ENCODE measurements at places on chromosomes 5 and 9. TPM values are rescaled to one million over a fixed set of nuclear protein-coding genes. Genes with fewer than 3 reads are reported as not detected.

NLN gene
- total RNA-seq = 19.6 TPM

PITX1 gene
- total RNA-seq = not detected

DNAJA1 gene
- 215 TPM for total RNA-seq

SURF4 gene
- 218 TPM for total RNA-seq

GDNF gene
- not detected for total RNA-seq

CDC25C gene
- 14.9 TPM for total RNA-seq

RORB gene
- 0.35 TPM for total RNA-seq

ENDOG gene
- 22.3 TPM for total RNA-seq

ANGPTL2 gene
- not detected for total RNA-seq

GABBR2 gene
- total RNA-seq = not detected

RC3H2 gene
- total RNA-seq = 53.7 TPM

APBA1 gene
- total RNA-seq = 0.79 TPM

SHISAL2B gene
- not detected for total RNA-seq

SURF2 gene
- 14.9 TPM for total RNA-seq

- no peaks in the 10 kb centered on the region for H3K27me3 ChIP-seq
- peaks cover 61% of the 10 kb centered on the region for H3K4me1 ChIP-seq
- peak overlapping the region; percentile 68 for H3K4me3 ChIP-seq
- H3K27ac ChIP-seq = peak overlapping the region; percentile 95
- DNase-seq = no peak
- peaks cover 48% of the 10 kb centered on the region for H3K36me3 ChIP-seq
These were observed 24.1 kb downstream of the TENT4A start for GRCh38 chr5:6737043-6737941.

- DNase-seq = no peak
- no peak overlapping the region for H3K27ac ChIP-seq
- no peak overlapping the region for H3K4me3 ChIP-seq
- no peaks in the 10 kb centered on the region for H3K4me1 ChIP-seq
These were observed 32.5 kb downstream of the TAF11L14 start for GRCh38 chr5:17666726-17667235.

DNA sequence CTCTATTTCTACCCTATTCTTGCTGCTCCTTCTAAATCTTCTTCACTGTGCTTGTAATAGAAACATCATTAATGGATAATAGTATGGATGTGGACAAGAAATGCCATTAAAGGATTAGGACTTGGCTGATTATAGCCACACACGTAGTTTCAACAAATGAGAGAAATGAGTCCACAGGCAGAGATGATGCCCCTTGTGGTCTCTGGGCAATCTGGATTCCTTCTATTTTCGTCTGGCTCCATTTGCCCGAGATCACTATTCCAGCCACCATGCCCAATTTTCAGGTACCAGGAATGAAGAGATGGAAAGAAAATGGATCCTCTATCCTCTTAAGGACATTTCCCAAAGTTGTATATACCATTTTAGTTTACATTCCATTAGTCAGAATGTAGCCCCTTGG is 13.2 kb downstream of the VLDLR start:
- no peak for DNase-seq
- peaks cover 23% of the 10 kb centered on the region for H3K4me1 ChIP-seq
- H3K4me3 ChIP-seq = peak overlapping the region; percentile 16
- peaks cover 2% of the 10 kb centered on the region for H3K27me3 ChIP-seq
- H3K27ac ChIP-seq = no peak overlapping the region

DNA sequence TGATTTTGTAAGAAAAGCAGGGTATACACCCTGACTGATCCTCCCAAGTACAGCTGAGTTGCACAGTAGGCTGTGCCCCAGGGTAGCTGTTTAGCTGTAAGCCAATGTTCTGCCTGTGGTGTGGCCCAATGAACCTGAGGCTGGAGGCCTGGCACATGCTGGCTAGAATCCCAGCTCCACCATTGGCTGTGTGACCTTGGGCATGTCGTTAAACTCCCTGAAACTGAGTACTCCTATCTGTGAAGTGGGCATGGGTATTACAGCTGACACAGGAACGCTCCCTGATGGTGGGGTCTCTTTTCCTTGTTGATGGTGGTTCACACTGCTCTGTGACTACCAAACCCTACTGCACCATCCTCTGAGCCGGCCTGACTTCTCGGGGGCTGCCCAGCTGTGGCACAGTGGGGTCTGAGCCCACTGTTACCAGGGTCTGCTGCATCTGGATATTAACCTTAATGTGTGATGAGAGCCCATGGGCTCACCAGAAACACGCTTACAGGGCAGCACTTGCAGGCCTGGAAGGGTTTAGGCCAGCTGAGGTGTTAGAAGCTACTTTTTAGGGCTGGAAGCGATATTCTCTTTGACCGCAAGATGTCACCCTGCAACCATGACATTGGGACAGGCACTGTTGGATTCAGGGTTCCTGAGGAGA is 7.0 kb upstream of the GADD45G start:
- peak; percentile 73 for DNase-seq
- H3K4me1 ChIP-seq = peaks cover 2% of the 10 kb centered on the region
- H3K36me3 ChIP-seq = no peaks in the 10 kb centered on the region
- no peak overlapping the region for H3K4me3 ChIP-seq
- H3K27ac ChIP-seq = no peak overlapping the region

- H3K36me3 ChIP-seq = peaks cover 33% of the 10 kb centered on the region
- DNase-seq = no peak
These were observed 63.1 kb downstream of the RCL1 start for GRCh38 chr9:4855841-4856240.

GRCh38 chr5:92380069-92380770 is 997.1 kb upstream of the ARRDC3 start:
- no peak overlapping the region for H3K4me3 ChIP-seq
- H3K27ac ChIP-seq = no peak overlapping the region
- H3K36me3 ChIP-seq = no peaks in the 10 kb centered on the region
- H3K4me1 ChIP-seq = no peaks in the 10 kb centered on the region
- DNase-seq = no peak
- H3K27me3 ChIP-seq = no peaks in the 10 kb centered on the region

- no peak overlapping the region for H3K27ac ChIP-seq
- no peaks in the 10 kb centered on the region for H3K36me3 ChIP-seq
- H3K4me3 ChIP-seq = no peak overlapping the region
- no peaks in the 10 kb centered on the region for H3K4me1 ChIP-seq
These were observed 258.5 kb upstream of the ADRA1B start for GRCh38 chr5:159657771-159658170.

- no peak overlapping the region for H3K4me3 ChIP-seq
- H3K27me3 ChIP-seq = peaks cover 57% of the 10 kb centered on the region
- H3K4me1 ChIP-seq = peaks cover 8% of the 10 kb centered on the region
These were observed 50.5 kb downstream of the HSD17B3 start for GRCh38 chr9:96251451-96251850.

DNA sequence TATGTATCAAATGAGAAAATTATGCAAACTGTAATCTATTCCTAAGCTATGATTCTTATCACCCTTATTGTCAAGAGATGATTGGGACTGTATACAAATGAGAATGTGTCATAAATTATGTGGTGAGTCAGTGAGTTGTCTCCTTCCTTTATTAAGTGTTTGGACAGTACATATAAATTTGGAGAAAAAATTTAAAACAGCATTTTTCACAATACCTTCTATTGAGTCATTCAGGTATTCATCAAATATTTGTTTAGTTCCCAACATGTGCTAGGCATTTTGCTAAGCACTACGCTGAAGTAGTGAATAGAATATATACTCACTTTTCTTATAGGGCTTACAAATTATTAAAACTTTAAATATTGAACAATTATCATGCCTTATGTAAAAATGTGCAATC is 36.3 kb upstream of the PTPRD start:
- no peak overlapping the region for H3K27ac ChIP-seq
- no peak for DNase-seq
- H3K36me3 ChIP-seq = no peaks in the 10 kb centered on the region
- H3K4me3 ChIP-seq = no peak overlapping the region

GRCh38 chr9:98256756-98257155 is 1.3 kb upstream of the TBC1D2 start:
- peak overlapping the region; percentile 98 for H3K27ac ChIP-seq
- H3K4me1 ChIP-seq = peaks cover 22% of the 10 kb centered on the region
- H3K36me3 ChIP-seq = no peaks in the 10 kb centered on the region
- peaks cover 7% of the 10 kb centered on the region for H3K27me3 ChIP-seq
- H3K4me3 ChIP-seq = peak overlapping the region; percentile 82

GRCh38 chr5:180474569-180474968 is 19.6 kb upstream of the CNOT6 start:
- no peak overlapping the region for H3K27ac ChIP-seq
- no peaks in the 10 kb centered on the region for H3K4me1 ChIP-seq
- no peak for DNase-seq
- no peak overlapping the region for H3K4me3 ChIP-seq
- no peaks in the 10 kb centered on the region for H3K36me3 ChIP-seq

- no peak overlapping the region for H3K27ac ChIP-seq
- no peaks in the 10 kb centered on the region for H3K36me3 ChIP-seq
- no peak for DNase-seq
These were observed 113.3 kb upstream of the SLC1A3 start for GRCh38 chr5:36492984-36493654.

DNA sequence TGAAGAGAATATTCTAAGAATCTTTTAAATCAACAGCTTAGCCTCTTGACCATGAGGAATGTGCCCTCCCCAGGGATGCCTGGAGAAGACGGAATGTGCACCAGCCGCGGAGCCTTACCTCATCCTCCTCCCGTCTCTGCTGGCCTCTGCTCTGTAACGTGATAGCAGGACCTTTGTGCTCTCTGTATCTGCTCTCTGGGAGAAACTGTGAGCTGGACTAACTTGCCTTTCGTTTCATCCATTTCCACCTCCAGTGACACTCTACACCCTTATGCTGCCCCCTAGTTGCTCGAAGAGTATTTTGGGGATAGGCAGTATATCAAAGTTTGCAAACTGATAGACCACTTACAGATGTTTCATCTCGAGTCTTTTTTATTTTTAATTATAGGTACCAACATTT is 141.4 kb downstream of the NPR3 start:
- no peaks in the 10 kb centered on the region for H3K27me3 ChIP-seq
- H3K36me3 ChIP-seq = no peaks in the 10 kb centered on the region
- no peak overlapping the region for H3K4me3 ChIP-seq
- no peak for DNase-seq

GRCh38 chr9:137311986-137312851 is 10.1 kb upstream of the NRARP start:
- no peaks in the 10 kb centered on the region for H3K36me3 ChIP-seq
- H3K27ac ChIP-seq = no peak overlapping the region
- H3K4me1 ChIP-seq = no peaks in the 10 kb centered on the region
- H3K4me3 ChIP-seq = no peak overlapping the region
- peaks cover 1% of the 10 kb centered on the region for H3K27me3 ChIP-seq
- no peak for DNase-seq

- H3K27ac ChIP-seq = no peak overlapping the region
- H3K36me3 ChIP-seq = no peaks in the 10 kb centered on the region
- no peak for DNase-seq
- H3K4me3 ChIP-seq = no peak overlapping the region
- no peaks in the 10 kb centered on the region for H3K4me1 ChIP-seq
These were observed 1.3 kb upstream of the PROP1 start for GRCh38 chr5:177997319-177997670.

DNA sequence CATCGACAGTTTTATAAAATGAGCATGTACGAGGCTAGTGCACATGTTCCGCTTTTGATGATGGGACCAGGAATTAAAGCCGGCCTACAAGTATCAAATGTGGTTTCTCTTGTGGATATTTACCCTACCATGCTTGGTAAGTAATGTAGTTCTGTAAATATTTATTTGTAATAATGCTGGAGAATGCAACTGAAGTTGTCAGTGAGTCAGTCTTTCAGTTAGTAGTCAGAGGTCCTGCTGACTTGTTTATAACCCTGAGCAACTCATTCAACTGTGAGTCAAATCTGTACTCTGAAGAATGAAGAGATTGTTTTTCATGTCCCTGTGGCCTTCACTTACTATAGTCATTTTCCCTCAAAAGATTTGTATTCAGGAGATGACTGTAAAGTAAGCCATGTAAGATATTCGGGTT is 28.4 kb upstream of the GPR150 start:
- H3K27me3 ChIP-seq = no peaks in the 10 kb centered on the region
- no peak overlapping the region for H3K4me3 ChIP-seq
- DNase-seq = no peak
- H3K4me1 ChIP-seq = peaks cover 23% of the 10 kb centered on the region
- peaks cover 2% of the 10 kb centered on the region for H3K36me3 ChIP-seq
- no peak overlapping the region for H3K27ac ChIP-seq

GRCh38 chr9:109907400-109907799 is 127.4 kb downstream of the PALM2AKAP2 start:
- no peak for DNase-seq
- H3K36me3 ChIP-seq = no peaks in the 10 kb centered on the region
- no peak overlapping the region for H3K27ac ChIP-seq

GRCh38 chr9:21995666-21996398 is 1.2 kb downstream of the CDKN2B-AS1 start:
- H3K4me1 ChIP-seq = peaks cover 23% of the 10 kb centered on the region
- H3K27ac ChIP-seq = peak overlapping the region; percentile 98
- peak overlapping the region; percentile 95 for H3K4me3 ChIP-seq
- peaks cover 27% of the 10 kb centered on the region for H3K27me3 ChIP-seq
- peaks cover 4% of the 10 kb centered on the region for H3K36me3 ChIP-seq
- no peak for DNase-seq

DNA sequence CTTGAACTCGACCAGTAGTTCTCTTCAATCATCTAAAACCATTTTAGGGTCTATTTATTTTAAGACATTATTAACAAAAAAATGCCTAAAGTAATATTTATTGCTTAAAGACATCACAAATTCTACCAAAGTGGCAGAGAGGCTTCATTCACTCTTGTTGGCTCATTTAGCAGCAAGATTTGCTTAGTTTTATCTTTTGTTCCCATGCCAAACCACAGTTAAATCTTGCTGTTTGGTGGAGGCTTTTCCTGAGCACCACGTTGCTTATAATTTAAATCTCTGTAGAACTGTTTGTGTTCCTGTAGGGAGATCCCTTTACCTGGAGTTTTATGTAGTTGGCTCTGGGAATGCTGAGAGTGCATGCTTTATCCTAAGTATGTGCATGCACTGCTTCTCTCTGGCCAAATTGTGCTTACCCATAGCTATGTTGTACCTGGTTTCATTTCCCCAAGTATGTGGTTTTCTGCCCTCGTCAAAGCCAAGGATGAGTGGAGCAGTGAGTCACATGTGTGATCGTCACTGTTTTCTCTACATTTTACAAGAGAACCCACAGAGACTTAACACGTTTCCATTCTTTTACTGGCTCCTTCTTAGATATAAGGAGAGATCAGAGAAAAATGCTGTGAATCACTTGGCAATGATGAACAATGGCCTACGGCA is 42.1 kb upstream of the MAST4 start:
- no peak overlapping the region for H3K4me3 ChIP-seq
- peaks cover 9% of the 10 kb centered on the region for H3K27me3 ChIP-seq
- peak; percentile 61 for DNase-seq
- peaks cover 2% of the 10 kb centered on the region for H3K36me3 ChIP-seq
- H3K4me1 ChIP-seq = peaks cover 16% of the 10 kb centered on the region

- no peak for DNase-seq
- H3K4me3 ChIP-seq = no peak overlapping the region
- no peak overlapping the region for H3K27ac ChIP-seq
- H3K4me1 ChIP-seq = no peaks in the 10 kb centered on the region
These were observed 247.4 kb downstream of the PRELID2 start for GRCh38 chr5:145587710-145588109.

DNA sequence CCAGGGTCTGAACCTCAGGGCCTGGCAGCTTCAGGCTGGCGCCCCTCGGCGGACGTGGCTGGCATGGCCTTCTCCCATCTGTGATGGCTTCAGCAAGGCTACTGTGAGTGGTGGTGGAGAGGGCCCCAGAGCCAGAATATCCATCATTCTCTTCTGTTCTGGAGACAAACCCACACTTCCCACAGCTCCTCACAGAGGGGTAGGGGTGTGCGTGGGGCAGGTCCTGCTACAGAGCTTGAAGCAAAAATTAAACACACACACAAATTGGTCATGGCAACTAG is 9.6 kb downstream of the GPX3 start:
- H3K27me3 ChIP-seq = no peaks in the 10 kb centered on the region
- peaks cover 44% of the 10 kb centered on the region for H3K36me3 ChIP-seq
- H3K4me3 ChIP-seq = no peak overlapping the region
- no peak overlapping the region for H3K27ac ChIP-seq
- H3K4me1 ChIP-seq = no peaks in the 10 kb centered on the region
